ENCODE measurements at places on chromosomes 1 and 21.

DNA sequence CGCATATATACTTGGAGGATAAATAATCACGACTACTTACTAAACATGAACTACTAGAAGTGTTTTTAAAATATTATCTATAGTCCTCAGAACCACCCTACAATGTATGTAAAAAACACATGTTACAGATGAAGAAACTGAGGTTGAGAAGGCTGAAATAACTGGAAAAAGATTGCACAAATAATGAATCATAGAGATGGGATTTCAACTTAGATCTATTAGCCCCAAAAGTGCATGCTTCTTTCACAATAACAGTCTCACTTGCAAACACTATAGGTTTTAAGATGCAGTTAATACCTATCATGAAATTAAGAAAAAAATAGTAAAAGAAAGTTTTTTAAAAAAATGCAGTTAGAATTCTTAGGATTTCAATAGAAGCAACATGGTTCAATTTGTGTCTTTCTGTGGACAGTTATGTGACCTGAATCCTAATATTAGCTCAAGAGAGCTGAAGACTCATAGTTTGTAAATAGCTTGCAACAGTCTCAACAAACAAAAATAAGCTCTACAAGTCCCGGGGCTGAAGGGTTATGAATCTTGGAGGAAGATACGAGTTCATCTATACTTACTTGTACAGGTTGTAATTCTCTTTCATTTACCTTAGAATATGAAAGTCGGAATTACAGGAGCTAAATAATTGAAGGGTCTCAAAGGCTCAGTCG is 58.6 kb upstream of the NTPCR start:
- DNase-seq = no peak

DNA sequence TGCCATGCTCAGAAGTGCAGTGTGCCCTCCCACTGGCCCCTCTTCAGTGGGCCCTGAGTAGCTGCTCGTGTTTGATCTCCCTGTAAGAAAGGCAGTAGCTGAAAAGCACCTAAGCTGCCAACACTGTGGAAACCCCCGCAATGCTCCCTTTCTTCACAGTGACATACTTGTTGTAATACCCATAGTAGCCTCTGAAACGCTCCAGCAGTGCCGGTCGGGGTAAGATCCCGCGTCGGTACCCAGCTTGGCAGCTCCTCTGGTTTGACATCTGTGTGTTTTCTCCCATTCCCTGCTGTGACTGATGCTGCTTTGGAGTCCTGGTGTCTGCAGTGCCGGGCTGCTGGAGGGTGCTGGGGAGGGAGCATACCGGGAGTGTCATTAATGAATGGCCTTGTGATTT is 3.6 kb downstream of the CHAF1B start:
- no peak for DNase-seq

DNA sequence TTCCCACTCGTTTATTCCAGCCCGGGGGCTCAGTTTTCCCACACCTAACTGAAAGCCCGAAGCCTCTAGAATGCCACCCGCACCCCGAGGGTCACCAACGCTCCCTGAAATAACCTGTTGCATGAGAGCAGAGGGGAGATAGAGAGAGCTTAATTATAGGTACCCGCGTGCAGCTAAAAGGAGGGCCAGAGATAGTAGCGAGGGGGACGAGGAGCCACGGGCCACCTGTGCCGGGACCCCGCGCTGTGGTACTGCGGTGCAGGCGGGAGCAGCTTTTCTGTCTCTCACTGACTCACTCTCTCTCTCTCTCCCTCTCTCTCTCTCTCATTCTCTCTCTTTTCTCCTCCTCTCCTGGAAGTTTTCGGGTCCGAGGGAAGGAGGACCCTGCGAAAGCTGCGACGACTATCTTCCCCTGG is 716 bp downstream of the OLIG2 start:
- no peak for DNase-seq

GRCh38 chr21:34004013-34004938 is 69.1 kb upstream of the MRPS6 start:
- DNase-seq = no peak

GRCh38 chr1:156860113-156860627 is 495 bp upstream of the NTRK1 start:
- DNase-seq = peak; percentile 28

DNA sequence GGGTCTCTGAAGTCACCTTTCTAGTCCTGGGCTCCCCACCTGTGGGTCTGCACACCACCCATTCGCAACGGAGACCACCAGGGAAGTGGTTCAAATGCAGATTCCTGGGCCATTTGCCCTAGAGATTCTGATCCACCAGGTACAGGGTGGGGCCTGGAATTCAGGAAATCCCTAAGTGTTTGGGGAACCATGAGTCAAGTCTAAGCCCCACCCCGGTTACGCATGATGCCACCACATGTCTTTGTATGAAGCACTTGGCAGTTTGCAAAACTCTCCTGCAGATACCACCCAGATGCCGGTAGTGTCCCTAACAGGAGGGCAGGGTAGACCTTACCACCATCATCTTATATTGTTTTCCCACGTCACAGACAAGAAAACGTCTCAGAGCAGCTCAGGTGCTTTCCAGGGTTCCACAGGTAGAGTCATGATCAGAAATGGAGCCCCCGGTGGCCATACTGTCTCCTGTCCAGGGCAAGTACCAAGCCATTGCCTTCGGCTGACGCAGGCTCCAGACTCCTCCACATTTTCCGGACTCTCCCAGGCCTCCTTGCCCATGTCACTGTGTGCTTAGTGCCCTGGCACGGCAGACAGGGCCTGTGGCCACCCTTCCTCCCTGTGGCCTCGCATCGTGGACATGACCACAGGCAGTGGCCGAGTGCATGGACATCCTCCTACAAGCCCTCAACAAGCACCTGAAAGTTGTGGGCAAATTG is 89.2 kb upstream of the TMEM51 start:
- DNase-seq = no peak

DNA sequence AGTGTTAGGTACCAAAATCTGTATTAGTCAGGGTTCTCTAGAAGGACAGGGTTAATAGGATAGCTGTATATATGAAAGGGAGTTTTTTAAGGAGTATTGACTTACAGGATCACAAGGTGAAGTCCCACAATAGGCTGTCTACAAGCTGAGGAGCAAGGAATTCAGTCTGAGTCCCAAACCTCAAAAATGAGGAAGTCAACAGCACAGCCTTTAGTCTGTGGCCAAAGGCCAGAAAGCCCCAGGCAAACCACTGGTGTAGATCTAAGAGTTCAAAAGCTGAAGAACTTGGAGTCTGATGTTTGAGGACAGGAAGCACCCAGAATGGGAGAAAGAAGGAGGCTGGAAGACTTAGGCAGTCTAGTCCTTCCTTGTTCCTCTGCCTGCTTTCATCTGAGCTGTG is 487.5 kb upstream of the CHRM3 start:
- no peak for DNase-seq

DNA sequence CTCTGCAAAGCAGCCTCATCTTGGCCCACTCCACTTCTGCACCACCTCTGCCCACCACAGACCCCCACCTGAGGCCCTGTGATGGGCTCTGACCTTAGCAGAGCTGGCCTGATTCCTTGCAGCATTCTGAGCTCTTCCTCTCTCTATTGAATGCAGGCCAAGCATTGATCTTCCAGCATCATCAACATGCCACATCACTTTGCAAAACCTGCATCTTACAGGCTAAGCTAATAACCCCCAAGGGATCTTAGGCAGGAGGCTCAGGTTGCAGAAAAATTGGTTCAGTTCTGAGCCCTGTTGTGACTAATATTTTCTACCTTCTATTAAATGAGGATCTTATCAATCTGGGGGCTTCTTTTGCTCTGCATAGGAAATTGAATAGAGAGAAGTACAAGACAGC is 78.7 kb downstream of the ATP1A1 start:
- DNase-seq = no peak

DNA sequence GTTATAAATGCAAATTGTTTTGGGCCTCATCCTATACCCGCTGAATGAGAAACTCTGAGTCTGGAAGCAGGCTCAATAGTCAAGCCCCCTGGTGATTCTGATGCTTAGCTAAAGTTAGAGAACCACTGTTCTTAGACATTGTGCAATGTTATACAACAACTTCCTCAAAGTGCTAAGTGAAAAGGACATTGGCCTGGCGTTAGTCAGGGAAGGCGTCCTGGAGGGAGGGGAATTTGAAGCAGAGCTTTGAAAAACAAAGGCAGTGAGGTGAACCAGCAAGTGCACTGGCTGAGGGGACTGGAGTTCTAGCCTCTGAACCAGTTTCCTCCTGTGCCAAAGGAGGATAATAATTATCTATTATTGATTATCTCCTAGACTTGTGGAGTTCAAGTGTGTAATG is 5.1 kb downstream of the CD1D start:
- DNase-seq = no peak

DNA sequence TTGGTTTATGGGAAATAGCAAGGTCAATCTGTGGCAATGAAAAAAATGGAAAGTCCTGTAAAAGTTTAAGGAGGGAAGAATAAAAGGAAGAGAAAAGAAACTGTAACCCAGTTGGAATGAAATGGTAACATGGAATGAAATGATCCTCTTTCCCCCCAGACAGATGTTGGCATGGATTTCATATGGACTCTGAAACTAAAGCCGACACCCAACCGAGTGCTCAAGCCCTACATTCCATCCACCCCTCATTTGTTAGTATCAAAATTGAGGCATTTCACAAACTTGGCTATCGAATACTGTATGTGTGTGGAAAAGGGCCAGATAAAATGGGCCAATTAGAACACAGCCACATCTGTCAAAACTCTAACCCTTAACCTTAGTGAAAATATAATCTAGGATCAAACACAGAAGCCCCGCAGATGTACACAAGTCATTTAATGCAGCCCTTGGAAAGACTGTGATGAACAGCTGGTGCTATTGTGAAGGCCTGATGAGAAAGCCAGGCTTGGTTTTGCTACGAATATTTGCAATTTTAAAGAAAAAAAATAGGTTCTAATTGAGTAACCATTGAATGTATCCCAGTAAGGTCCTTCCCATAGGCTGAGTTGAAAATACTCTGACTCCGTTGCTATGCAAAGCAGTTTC is 72.6 kb upstream of the RGL1 start:
- DNase-seq = no peak

- no peak for DNase-seq
Observed at GRCh38 chr21:26732432-26733221, 112.6 kb downstream of the ADAMTS1 start.

- DNase-seq = no peak
Observed at GRCh38 chr1:166378805-166379204, 212.0 kb upstream of the FAM78B start.

- no peak for DNase-seq
Observed at GRCh38 chr1:81582467-81582986, 218.2 kb upstream of the ADGRL2 start.
